Ovary (tissue), 10 donors: ENCODE measurements at places on chromosomes 12 and 14. TPM values are rescaled to one million over a fixed set of nuclear protein-coding genes. Genes with fewer than 3 reads are reported as not detected.

GRCh38 chr12:90675106-90675505 lies 279.9 kb downstream of the CCER1 start:
- H3K4me1 ChIP-seq, result no peaks in the 10 kb centered on the region
- H3K27ac ChIP-seq, result no peak overlapping the region
- no peak overlapping the region for H3K4me3 ChIP-seq
- no peaks in the 10 kb centered on the region for H3K27me3 ChIP-seq
- H3K36me3 ChIP-seq, result no peaks in the 10 kb centered on the region

GRCh38 chr12:51189790-51190355 lies 16.9 kb upstream of the TFCP2 start:
- no peaks in the 10 kb centered on the region for H3K27me3 ChIP-seq
- no peaks in the 10 kb centered on the region for H3K4me1 ChIP-seq
- DNase-seq, result no peak

GRCh38 chr12:45336331-45336730 lies 120.4 kb downstream of the ANO6 start:
- H3K27ac ChIP-seq, result no peak overlapping the region
- no peaks in the 10 kb centered on the region for H3K27me3 ChIP-seq
- H3K4me1 ChIP-seq, result peaks cover 5% of the 10 kb centered on the region
- H3K4me3 ChIP-seq, result no peak overlapping the region
- no peak for DNase-seq

DNA sequence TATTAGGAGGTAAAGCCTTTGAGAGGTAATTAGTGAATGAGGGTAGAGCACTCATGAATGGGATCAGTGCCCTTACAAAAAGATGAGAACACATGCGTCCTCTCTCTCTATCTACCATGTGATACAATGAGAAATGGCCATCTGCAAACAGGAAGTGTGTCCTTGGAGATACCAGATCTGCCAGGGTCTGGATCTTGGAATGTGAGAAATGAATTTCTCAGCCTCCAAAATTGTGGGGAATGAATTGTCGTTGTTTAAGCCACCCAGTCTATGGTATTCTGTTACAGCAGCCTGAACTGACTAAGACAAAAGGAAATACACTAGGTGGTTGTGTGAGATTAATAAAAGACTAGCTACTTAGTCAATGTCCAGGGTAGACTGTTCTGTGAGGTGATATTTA lies 366.6 kb downstream of the NELL2 start:
- no peak for DNase-seq
- no peak overlapping the region for H3K4me3 ChIP-seq
- no peaks in the 10 kb centered on the region for H3K27me3 ChIP-seq
- no peaks in the 10 kb centered on the region for H3K4me1 ChIP-seq
- no peak overlapping the region for H3K27ac ChIP-seq

DNA sequence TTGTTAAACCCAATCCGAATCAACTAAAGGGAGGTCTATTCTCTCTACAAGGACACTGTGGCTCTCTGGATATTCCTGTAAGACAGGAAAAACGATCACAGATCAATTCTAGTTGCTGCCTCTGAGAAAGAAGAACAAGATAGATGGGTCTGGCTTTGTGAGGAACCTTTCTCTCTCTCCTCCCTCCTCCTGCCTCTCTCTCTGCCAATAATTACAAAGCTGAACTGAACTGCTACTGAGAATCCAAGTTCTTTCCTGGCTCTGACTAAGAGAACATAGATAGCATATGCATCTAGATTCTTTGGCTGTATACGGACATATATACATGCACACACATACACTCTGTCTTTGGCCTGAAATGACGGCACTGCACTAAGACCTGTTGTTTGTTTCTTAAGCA lies 27.6 kb downstream of the ETV6 start:
- DNase-seq, result no peak
- H3K36me3 ChIP-seq, result no peaks in the 10 kb centered on the region
- no peak overlapping the region for H3K27ac ChIP-seq
- peaks cover 16% of the 10 kb centered on the region for H3K4me1 ChIP-seq
- no peaks in the 10 kb centered on the region for H3K27me3 ChIP-seq

GRCh38 chr12:21642707-21643389 lies 14.8 kb downstream of the LDHB start:
- H3K27ac ChIP-seq, result no peak overlapping the region
- peaks cover 2% of the 10 kb centered on the region for H3K4me1 ChIP-seq
- DNase-seq, result no peak
- H3K36me3 ChIP-seq, result no peaks in the 10 kb centered on the region

Gene TAPBPL
- total RNA-seq, result 14.0 TPM

DNA sequence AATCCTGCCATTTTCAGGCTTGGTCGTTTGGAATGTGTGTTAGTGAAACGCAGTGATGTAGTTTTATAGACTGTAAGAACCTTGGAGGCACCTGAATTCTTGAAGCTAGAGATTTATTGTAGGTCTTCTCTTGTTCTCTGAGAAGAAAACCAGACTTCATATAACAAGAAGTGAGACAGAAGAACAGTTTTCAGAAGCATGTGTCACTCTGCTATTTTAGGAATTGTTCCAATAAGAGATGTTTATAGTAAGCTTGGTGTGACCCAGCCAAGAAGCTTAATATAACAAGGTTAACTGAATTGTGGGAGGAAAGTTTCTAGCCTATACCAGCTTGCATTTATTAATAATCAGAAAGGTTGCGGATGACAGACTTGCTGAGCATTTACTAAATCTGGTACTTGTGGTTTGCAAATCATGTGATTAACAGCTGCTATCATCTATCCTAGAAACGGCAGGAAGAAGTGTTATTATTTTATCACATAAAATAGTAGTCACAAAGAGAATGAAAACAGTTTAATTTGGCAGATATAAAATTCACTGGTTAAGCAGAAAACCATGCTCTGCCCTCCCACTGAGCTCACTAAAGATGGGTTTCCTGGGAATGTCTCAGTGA lies 49.2 kb upstream of the BCAT1 start:
- no peaks in the 10 kb centered on the region for H3K27me3 ChIP-seq
- H3K4me1 ChIP-seq, result peaks cover 1% of the 10 kb centered on the region
- no peak overlapping the region for H3K4me3 ChIP-seq
- no peaks in the 10 kb centered on the region for H3K36me3 ChIP-seq
- H3K27ac ChIP-seq, result no peak overlapping the region

GRCh38 chr12:26119391-26119989 lies 5.3 kb downstream of the BHLHE41 start:
- H3K27me3 ChIP-seq, result no peaks in the 10 kb centered on the region
- no peak for DNase-seq
- peaks cover 3% of the 10 kb centered on the region for H3K4me1 ChIP-seq
- H3K27ac ChIP-seq, result no peak overlapping the region
- H3K36me3 ChIP-seq, result no peaks in the 10 kb centered on the region

Gene SLC7A7
- total RNA-seq, result 25.0 TPM

GRCh38 chr12:94255006-94255405 lies 106.6 kb downstream of the PLXNC1 start:
- peaks cover 8% of the 10 kb centered on the region for H3K4me1 ChIP-seq
- DNase-seq, result no peak
- H3K27me3 ChIP-seq, result no peaks in the 10 kb centered on the region
- no peak overlapping the region for H3K4me3 ChIP-seq
- no peak overlapping the region for H3K27ac ChIP-seq

Gene PRPF39
- total RNA-seq, result 41.1 TPM

Gene RAD9B
- total RNA-seq, result 3.8 TPM

Gene DUSP6
- total RNA-seq, result 18.3 TPM

GRCh38 chr12:101794574-101794973 lies 36.2 kb downstream of the GNPTAB start:
- DNase-seq, result no peak
- H3K36me3 ChIP-seq, result no peaks in the 10 kb centered on the region
- H3K27me3 ChIP-seq, result no peaks in the 10 kb centered on the region

DNA sequence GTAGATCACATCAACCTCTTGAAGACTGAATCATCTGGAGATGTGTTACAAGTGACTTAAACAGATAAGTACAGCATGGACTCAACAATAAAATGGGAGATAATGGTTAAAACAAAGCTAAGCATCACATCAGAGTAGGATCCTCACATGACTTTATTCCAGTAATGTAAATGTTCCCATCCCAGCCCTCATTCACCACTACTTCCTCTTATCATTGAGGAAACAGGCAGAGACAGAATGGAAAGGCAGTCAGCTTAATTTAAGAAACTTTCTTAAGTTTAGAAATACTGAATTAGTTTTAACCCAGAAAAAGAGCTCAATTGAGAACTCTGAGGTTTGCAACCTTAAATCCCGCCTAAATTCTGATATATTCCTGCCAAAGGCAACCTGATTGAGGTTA lies 1.2 kb upstream of the ALG10 start:
- no peak overlapping the region for H3K27ac ChIP-seq
- no peak for DNase-seq
- H3K4me3 ChIP-seq, result no peak overlapping the region
- H3K36me3 ChIP-seq, result no peaks in the 10 kb centered on the region
- H3K27me3 ChIP-seq, result no peaks in the 10 kb centered on the region

DNA sequence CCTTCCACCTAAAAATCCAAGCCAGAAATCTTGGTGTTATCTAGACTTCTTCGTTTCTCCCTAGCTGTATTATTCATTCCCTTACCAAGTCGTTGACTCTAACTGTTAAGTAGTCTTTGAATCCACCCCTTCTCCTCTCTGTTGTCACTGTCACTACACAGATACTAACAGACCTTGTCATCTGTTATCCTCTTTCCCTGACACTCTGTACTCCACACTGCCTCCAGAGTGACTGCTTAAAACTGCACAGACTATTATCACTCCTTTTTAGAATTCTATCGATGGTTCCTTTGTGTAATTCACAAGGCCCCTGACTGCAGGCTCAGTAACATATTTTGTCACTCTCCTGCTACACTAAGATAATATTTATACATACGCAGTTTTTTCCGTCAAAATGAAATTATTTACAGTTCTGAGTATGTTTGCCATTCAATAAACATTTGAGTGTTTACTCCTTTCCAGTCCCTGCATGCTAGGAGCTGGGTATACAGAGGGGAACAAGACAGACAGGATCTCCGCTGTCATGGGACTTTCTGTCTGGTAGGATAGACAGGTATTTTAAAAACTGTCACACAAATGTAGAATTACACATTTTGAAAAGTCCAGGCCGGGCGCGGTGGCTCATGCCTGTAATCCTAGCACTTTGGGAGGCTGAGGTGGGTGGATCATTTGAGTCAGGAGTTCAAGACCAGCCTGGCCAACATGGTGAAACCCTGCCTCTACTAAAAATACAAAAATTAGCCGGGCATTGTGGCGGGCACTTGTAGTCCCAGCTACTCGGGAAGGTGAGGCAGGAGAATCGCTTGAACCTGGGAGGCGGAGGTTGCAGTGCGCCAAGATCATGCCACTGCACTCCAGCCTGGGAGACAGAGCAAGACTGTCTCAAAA lies 3.8 kb downstream of the MARS1 start:
- no peaks in the 10 kb centered on the region for H3K36me3 ChIP-seq
- DNase-seq, result no peak
- no peak overlapping the region for H3K27ac ChIP-seq
- H3K4me1 ChIP-seq, result peaks cover 5% of the 10 kb centered on the region

Gene PSME2
- 76.0 TPM for total RNA-seq

GRCh38 chr12:85979641-85980040 lies 105.5 kb downstream of the NTS start:
- no peaks in the 10 kb centered on the region for H3K36me3 ChIP-seq
- H3K27me3 ChIP-seq, result no peaks in the 10 kb centered on the region
- no peak overlapping the region for H3K27ac ChIP-seq

GRCh38 chr12:30877105-30877875 lies 49.3 kb upstream of the TSPAN11 start:
- H3K4me1 ChIP-seq, result no peaks in the 10 kb centered on the region
- no peaks in the 10 kb centered on the region for H3K36me3 ChIP-seq
- H3K27me3 ChIP-seq, result no peaks in the 10 kb centered on the region
- H3K4me3 ChIP-seq, result no peak overlapping the region

GRCh38 chr12:47190905-47191304 lies 111.1 kb upstream of the AMIGO2 start:
- H3K36me3 ChIP-seq, result no peaks in the 10 kb centered on the region
- no peak overlapping the region for H3K27ac ChIP-seq
- DNase-seq, result no peak
- no peak overlapping the region for H3K4me3 ChIP-seq
- H3K27me3 ChIP-seq, result no peaks in the 10 kb centered on the region
- H3K4me1 ChIP-seq, result peaks cover 8% of the 10 kb centered on the region

GRCh38 chr12:97943359-97943758 lies 480.8 kb downstream of the RMST start:
- no peak for DNase-seq
- no peak overlapping the region for H3K27ac ChIP-seq
- no peaks in the 10 kb centered on the region for H3K36me3 ChIP-seq
- H3K27me3 ChIP-seq, result no peaks in the 10 kb centered on the region
- no peaks in the 10 kb centered on the region for H3K4me1 ChIP-seq
